Skeletal muscle tissue (tissue), 5 donors: ENCODE measurements at places on chromosomes 2 and 18. TPM values are rescaled to one million over a fixed set of nuclear protein-coding genes. Genes with fewer than 3 reads are reported as not detected.

NEU4 gene
- total RNA-seq, result 4.2 TPM

GULP1 gene
- total RNA-seq, result 21.9 TPM

RTKN gene
- 26.6 TPM for total RNA-seq

LDLRAD4 gene
- total RNA-seq, result 18.3 TPM

NPHP1 gene
- total RNA-seq, result 11.5 TPM

NTSR2 gene
- not detected for total RNA-seq

CXCR1 gene
- 0.52 TPM for total RNA-seq

CPS1 gene
- 3.7 TPM for total RNA-seq

DSG3 gene
- not detected for total RNA-seq

OXER1 gene
- total RNA-seq, result under 0.01 TPM

ST8SIA5 gene
- total RNA-seq, result 2.1 TPM
